Myometrial cell (primary cell): ENCODE measurements at places on chromosomes 6 and 20. TPM values are rescaled to one million over a fixed set of nuclear protein-coding genes. Genes with fewer than 3 reads are reported as not detected.

Gene DYNLT2
- 0.35 and 1.7 TPM in 2 replicates for total RNA-seq

Gene NQO2
- 25.7 and 26.9 TPM in 2 replicates for total RNA-seq

Gene DOK5
- 0.29 and 0.35 TPM in 2 replicates for total RNA-seq

Gene HDGFL1
- total RNA-seq = not detected in 2 replicates

Gene ZSCAN31
- total RNA-seq = 6.2 and 7.2 TPM in 2 replicates

Gene IL17A
- total RNA-seq = not detected in 2 replicates

Gene RPRD1B
- 15.6 and 17.2 TPM in 2 replicates for total RNA-seq

Gene HSPA1L
- 0.29 and 0.35 TPM in 2 replicates for total RNA-seq

Gene DEFB126
- total RNA-seq = not detected in 2 replicates

Gene CST5
- total RNA-seq = not detected in 2 replicates
